ENCODE measurements at places on chromosomes 2 and 18.

DNA sequence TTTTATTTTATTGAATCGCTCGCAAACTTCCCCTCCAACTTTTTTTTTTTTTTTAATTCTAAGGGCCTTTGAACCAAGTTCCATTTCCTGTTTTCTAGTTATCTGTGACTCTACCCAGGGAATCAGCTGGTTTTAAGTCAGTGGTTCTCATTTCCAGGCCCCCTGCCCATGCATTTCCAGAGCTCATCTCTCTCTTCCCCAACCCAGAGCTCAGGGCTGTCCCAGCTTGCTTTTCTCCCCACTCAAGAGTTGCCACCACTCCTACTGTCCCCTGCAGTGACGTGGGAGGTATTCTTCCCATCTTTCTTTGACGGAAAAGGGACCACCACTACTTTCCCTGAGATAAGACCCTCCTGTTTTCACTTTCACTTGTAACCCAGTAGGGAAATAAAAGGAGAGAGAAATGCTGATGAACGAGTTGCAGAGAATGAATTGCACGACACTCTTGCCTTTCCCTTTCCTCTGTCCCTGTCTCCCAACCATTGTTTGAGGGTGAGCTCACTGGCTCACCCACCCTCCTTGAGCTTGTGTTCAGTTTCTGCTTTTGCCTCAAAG lies 42.1 kb downstream of the TET3 start:
- DNase-seq: no peak

DNA sequence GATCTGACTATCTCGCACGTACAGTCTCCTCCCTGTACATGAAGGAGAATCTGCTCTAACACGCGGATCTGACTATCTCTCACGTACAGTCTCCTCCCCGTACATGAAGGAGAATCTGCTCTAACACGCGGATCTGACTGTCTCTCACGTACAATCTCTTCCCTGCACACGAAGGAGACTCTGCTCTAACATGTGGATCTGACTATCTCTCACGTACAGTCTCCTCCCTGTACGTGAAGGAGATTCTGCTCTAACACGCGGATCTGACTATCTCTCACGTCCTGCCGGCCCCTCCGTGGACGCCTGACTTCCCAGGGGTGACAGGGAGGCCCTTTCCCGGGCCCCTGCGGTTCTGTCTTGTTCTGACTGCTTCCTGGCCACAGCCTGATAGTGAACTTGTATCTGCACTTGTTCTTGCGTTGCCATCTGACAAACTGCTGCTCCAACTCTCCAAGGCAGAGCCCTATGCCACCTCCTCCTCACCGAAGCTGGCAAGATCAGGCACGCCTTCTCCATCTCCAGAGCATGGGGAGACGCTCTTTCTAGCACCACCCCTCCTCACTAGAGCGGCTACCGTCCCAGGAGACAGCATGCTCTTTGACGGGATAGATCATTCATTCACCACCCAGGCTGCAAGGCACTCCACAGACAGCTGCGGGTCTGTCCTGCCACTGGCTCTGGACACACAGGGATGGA lies 238.6 kb downstream of the TWIST2 start:
- no peak for DNase-seq

DNA sequence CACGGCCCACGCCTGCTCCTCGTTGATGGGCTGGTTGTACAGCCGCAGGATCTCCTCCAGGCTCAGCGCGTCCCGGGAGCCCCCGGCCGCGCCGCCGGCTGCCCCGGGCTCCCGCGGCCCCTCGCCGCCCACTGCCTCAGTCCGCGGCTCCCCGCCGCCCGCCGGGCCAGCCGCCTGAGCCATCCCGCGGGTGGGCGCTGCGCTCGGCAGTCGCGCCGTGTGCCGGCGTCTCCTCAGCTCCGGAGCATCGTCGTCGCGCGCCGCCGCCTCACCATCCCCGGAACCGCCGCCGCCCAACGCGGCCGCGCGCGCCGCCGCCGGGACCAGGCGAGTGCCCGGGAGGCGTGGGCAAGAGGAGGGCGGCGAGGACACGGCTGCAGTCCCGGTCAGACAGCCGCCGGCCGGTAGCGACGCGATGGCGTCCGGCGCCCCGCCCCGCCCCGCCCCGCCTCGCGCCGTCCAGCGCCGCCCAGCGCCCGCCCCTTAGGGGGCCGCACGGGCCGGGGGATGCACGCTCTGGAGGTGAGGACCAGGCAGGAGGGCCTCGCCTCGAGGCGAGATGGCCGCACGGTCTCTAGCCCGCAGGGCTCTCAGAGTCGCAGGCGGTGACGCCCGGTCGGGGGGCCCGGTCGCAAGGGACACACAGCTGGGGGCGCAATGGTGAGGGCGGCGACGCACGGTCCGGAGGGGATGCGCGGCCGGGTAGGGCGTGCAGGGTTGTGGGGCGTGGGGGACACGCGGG lies at the start of gene SPIRE1:
SPIRE1 (minus strand) TSS at position 424 of the 742 bp plus-strand sequence; CDS start at position 183, 241 bp downstream.
- DNase-seq: peak; percentile 56

- DNase-seq: peak; percentile 6
Measured at GRCh38 chr2:223262946-223263345, 211.0 kb downstream of the KCNE4 start.

DNA sequence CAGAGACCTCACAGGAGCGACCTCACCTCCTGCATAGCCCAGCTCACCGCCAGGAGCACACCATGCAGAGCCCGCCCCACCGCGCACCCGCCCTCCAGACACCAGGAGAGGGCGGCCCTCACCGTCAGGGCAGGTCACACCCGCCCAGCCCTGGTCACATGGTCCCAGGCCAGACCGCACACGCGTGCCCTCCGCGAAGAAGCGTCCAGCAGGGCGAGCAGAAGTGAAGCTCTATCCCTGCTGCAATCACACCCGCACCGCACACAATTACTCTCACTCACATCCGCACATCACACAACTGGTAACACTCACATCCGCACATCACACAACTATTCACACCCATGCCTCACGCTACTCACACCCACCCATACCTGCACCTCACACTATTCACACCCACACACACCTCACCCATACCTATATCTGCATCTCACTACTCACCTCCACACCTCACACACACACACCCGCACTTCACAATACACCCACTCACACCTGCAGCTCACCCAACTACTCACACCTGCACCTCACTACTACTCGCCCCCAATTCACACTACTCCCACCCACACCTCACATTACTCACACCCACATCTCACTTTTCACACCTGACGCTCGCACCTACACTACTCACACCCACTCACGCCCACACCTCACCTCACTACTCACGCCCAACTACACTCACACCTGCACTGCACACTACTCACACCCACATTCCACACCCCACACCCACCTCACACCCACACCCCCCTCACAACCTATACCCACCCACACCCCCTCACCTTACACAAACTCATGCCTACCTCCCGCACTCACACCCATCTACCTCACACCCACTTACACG lies 242.0 kb downstream of the HDAC4 start:
- DNase-seq: no peak

DNA sequence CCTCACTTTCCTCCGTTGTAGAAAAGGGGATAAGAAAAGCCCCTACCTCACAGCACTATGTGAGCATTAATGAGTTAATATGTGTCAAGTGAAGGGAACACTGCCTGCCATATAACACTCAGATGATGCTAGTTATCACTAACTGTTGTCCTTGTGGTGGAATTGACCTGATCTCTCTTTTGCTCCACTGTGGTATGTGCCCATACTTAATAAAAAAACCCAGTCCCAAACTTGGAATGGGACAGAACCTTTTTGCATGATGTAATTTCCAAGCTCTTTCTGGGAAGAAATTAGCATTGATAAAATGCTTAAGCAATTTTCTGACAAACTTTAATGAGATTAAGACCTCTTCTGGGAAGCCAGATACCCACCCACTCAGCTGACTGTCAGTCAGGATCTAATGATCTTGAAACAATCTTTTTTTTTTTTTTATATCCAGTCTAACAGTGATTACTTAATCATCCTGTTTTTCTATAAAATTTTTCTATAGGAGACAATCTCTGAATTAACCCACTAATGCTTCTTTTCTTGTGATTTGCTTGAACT lies 158.7 kb downstream of the ZBTB7C start:
- DNase-seq: no peak

- no peak for DNase-seq
Measured at GRCh38 chr18:61953161-61953560, 60.4 kb upstream of the RNF152 start.

DNA sequence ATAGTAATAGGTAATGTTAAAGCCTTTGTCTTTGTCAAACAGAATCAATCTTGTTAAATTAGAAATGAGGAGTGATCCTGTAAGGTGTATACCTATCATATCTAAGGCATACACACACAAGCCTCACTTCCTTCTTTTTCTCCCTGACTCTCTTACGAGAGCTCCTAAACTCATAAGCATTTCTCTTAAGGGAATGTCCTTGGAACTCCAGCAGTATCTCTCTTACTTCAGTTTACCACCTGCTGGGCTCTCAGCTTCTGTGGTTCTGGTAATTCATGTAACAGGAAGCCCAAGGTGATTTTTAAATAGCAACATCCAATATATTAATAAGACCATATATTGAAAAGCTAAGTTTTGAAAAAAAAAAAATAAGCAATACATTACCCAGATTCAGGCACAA lies 85.9 kb downstream of the UBE2E3 start:
- DNase-seq: no peak

DNA sequence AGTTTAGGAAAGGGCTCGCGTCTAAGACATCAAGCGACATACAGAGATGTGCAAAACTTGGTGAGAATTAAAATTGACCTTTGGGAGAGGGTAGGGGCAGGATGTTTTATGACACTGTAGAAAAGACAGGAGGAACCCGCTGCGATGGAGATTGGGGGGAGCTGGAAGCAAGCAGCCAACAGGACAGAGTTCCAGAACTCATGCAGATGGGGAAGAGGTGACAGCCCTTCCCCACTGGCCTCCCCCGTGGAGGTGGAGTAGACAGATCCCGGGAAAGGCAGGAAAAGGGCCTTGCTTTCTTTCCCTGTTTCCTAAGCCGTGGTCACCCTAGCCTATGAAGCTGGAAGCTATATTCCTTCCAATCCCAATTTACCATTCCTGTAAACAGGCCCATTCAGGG lies 39.1 kb downstream of the ANO7 start:
- no peak for DNase-seq

DNA sequence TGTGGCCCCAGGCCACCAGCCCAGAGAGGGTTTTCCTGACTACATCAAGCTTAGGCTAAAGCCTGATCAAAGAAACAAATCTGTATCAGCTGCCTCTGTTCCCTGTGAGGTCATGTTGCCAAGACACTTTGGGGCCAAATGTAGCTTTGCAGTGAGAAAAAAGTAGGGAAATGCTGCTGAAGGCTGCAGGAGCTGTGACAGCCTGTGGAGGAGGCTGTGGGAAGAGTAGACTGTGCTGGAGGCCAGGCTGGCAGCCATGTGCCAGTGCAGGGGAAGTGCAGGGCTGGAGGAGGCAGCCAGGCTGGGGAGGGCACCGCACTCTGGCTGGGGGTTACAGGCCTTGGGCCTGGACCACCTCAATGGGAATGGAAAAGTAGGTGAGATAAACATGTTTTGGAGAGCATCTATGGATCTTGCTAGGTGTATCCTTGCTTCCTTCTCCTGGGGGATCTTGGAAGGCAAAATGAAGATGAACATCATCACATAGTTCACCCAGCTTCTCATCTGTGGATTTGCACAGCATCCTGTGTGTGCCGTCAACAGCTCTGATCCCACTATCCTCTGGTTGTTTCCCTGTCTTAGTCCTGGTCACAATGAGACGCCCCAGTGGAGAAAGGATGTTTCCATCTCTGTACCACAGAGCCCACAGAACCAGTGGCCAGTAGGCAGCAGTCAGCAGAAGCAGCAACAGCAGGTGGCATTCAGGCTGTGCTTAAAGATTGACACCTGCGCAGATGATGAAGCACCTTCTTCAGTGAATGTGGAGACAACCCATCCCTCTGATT lies 103.8 kb upstream of the COPS8 start:
- no peak for DNase-seq

DNA sequence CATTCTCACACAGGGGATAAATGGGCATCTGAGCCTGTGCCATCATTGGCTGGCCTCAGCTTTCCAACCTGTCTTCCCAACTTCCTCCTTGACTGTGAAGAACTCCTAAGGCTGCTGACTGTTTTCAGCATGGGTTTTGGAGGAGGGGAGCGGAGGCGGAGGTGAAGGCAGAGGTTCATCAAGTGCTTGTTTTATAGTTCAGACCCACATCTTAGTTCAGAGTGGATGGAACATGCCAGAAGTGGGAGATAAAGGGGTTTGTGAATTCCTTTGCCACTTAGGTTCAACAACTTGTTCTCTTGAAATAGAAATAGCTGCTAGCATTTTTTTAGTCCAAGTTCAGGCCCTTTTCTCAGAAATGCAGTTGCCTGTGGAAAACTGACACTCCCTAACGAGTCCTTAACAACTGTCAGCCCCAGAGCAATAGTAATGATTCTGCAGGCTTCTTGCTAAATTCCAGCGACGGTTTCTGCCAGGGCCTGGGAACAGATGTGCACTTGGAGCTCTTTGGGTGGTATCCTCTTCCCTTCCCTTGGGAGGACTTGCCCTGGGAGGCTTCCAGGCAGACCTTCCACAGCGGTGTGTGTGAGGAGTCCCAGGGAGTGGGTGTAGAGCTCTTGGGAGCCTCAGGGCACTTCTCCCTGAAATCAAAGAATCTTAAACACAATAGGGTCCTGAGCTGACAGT lies 30.1 kb upstream of the ITGA6 start:
- DNase-seq: no peak

DNA sequence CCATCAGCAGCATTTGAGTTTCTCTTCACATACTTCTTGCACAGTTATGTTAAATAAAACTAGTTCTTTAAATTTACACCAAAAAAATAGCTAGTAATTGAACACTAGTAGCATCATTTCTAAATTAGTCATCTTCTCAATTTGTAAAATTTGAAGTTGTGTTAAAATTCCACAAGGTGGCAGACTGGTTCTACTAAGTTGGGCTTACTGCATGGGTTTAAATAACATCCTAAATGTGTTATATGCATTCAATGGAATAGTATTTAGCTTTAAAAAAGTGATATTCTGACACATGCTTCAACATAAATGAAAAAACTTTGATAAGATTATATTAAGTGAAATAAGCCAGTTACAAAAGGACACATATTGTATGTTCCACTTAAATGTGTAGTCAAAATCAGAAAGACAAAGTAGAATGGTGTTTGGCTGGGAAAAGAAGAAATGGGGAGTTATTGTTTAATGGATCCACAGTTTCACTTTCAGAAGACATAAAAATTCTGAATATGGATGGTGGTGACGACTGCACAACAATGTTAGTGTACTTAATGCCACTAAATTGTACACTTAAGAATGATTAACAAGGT lies 28.7 kb upstream of the RPRD1A start:
- DNase-seq: peak; percentile 13

- no peak for DNase-seq
Measured at GRCh38 chr2:107359021-107359420, 467.7 kb upstream of the RGPD4 start.

GRCh38 chr2:115413791-115414190 lies 971.4 kb downstream of the DPP10 start:
- no peak for DNase-seq

GRCh38 chr2:120228503-120228902 lies 5.3 kb upstream of the TMEM185B start:
- no peak for DNase-seq

- DNase-seq: no peak
Measured at GRCh38 chr2:10647886-10648605, 41.7 kb downstream of the NOL10 start.

- no peak for DNase-seq
Measured at GRCh38 chr18:2535419-2535910, 35.8 kb downstream of the METTL4 start.

Data from GM06990 (cell line).